CD4-positive, alpha-beta T cell treated with Interleukin-6 at 100 ng/mL for 8 hours (primary cell): ENCODE measurements at places on chromosomes 5 and 9.

GRCh38 chr9:114574438-114574837 lies 13.1 kb upstream of the ATP6V1G1 start:
- DNase-seq, result no peak

DNA sequence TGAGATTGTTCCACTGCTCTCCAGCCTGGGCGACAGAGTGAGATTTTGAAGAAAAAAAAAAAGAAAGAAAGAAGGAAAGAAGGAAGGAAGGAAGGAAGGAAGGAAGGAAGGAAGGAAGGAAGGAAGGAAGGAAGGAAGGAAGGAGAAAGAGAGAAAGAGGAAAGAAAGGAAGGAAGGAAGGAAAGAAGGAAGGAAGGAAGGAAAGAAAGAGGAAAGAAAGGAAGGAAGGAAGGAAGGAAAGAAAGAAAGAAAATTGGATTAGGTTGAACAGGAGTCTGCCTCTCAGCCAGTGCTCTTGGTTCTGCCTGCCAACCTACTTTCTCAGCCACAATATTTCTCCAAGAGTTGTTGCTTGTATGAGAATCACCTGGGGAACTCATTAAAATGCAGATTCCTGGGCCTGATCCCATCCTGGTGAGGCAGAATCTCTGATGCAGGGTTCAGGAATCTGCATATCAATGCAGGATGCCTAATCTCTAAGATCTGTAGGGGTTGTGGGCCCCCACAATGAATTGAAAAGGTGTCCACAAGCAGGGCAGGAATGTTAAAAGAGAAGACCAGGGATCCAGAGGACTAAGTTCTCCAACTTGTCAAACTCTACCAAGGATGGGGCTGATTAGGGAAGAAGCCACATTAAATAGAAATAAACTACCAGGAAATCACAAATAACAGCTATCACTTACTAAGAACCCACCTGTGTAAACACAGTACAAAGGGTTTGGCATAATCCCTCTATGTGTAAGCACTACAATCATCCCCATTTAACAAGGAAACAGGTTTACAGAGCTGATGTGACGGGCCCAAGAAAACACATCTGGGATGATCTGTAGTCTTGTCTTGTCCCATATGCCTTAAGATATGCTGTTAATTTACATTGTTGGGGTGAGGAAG lies 23.4 kb upstream of the GALNT10 start:
- no peak for DNase-seq

- no peak for DNase-seq
Measured at GRCh38 chr5:177186645-177187044, 53.1 kb downstream of the NSD1 start.

DNA sequence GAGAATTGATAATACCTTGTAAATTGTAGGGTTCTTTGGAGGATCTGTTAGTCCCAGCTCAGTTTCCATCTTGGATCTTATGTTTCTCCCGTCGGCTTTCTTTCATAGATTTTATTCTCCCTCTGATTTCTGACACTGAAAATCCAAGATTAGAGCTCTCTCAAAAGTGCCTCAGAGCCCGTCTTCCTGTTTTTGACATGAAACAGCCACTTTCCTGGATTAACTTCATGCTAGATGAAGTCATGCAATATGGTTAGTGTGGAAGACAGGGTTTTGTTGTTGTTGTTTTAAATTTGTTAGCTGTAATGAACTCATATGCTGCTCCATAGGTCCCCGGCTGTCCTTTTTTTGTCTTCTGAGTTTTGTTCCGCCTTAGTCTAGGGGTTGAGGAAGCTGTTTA lies 51.6 kb upstream of the ZFR start:
- DNase-seq, result no peak

- DNase-seq, result no peak
Measured at GRCh38 chr5:93512799-93513198, 68.2 kb downstream of the NR2F1-AS1 start.

GRCh38 chr9:84940294-84940693 lies 270.8 kb downstream of the NTRK2 start:
- DNase-seq, result no peak

DNA sequence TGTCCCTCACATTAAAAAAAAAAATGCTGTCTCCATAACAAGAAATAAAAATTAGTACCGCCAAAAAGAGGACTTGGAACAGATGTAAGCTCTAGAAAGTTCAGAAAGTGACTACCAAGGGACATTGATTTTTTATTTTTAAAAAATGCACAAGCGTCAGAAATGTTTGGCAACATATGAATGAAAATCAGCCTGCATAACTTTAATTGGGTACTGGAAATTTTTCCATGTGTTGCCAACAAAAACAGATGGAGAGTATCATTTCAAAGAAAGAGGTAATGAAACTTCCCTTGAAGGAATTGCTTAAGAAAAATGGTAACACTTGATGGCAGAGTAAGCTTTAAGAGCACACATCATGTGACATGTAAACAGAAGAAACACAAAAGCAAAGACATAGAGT lies 47.2 kb downstream of the OR2K2 start:
- DNase-seq, result no peak

DNA sequence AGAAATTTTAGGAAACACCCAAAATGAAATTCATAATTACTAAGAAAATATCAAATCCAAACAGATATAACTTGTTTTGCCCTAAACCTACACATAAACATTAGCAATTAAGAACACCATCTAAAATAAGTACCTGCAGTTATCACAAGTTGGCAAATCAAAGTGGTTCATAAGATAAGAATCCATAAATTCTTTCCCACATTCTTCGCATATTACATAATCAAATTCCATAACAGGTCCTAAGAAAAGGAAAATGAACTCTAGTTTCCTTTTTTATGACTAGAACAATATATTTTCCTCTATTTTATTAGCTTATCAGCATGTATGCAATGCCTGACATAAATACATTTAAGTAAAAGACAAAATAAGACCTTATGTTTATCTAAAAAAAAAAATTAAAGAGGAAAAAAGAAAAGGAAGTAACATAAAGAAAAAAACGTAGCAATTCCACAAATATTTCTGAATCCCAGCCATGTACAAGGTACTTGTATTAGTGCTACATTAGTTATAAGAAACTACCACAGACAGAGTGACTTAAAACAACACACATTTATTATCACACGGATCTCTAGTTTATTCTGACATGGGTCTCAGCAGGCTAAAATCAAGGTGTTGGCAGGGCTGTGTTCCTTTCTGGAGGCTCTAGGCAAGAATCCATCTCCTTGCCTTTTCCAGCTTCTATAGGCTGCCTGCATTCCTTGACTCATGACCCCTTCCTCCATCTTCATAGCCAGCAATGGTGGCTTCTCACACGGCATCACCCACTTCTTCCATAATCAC lies 7.5 kb downstream of the XPA start:
- no peak for DNase-seq

- no peak for DNase-seq
Measured at GRCh38 chr9:19946441-19947109, 157.7 kb upstream of the SLC24A2 start.

DNA sequence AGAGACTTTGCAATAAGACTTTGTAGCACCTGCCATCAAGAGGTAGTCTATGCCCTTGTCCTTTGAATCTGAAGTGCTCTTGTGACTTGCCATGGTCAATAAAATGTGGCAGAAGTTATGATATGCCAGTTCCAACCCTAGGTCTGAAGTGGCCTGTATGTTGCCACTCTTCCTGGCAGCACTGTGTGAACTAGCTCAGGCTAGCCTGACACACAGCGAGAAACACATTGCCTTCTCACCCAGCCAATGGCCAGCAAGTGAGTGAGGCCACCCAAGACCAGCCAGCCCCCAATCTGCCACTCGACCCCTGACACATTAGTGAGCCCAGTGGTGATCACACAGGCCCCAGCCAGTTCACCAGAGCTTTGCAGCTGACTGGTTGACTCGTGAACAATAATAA lies 52.7 kb upstream of the OSMR start:
- no peak for DNase-seq

- no peak for DNase-seq
Measured at GRCh38 chr9:15707000-15707399, 154.2 kb downstream of the CCDC171 start.

DNA sequence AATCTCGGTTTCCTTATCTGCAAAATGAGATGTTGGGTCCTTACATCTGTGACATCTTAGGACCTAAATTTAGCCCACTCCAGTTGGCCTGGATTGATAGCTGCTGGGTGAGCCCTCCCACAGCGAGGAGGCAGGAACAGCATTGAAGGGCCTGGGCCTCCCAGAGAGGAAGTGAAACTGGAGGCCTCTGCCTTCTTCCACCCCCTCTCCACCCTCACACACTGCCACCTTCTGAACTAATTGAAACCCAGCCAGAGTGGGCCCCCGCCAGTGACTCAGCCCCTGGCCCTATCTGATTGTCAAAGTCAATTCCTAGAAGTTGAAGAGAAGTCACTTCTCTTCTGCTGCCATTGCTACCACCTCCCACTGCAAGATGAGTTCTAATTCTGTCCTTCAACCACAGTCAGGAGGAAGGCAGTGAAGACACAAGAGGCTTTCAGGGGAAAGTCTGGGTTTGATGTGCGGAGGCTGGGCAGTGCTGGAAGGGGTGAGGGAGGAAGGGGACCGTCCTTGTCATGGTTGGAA lies 55.2 kb upstream of the NEK6 start:
- DNase-seq, result peak; percentile 57

DNA sequence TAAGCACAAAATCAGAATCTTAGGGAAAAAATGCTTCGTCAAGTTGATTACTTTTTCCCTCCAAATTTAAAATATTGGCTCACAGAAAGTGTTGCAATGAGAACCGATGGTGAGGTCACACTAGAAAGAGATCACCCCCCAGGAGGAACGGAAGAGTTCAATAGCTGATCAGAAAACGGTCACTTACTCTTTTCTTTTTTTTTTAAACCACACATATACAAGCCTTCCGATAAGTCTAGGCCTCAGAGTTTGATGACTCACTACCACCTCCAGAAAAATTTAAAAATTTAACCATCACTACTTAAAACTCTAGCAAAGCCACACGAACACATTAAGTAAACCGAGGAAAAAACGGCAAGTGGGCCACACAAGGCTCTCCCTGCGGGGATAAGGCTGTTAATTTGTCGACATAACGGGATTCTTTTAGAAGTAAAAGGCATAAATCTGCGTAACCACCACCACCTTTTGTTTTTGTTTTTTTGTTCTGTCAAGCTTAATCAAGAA lies 1.2 kb downstream of the SURF4 start:
- DNase-seq, result peak; percentile 31

GRCh38 chr5:99105216-99105615 lies 176.4 kb upstream of the CHD1 start:
- DNase-seq, result no peak

DNA sequence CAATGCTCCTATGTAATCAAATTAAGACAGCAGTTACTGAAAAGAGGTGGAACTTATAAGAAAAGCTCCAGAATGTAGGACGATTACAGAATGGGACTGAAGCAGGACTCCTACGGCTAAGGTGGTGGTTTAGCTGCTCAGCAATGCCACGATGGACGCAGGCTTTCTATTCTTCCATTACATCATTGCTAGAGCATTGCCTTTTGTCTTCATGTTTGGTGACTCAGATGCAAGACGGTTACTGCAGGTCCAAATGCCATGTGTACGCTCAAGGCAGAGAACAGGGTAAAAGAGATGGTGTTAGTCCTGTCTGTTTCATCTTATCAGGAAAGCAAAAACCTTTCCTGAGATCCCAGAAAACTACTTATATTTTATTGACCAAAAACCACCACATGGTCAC lies 255.1 kb downstream of the ZSWIM6 start:
- DNase-seq, result no peak

DNA sequence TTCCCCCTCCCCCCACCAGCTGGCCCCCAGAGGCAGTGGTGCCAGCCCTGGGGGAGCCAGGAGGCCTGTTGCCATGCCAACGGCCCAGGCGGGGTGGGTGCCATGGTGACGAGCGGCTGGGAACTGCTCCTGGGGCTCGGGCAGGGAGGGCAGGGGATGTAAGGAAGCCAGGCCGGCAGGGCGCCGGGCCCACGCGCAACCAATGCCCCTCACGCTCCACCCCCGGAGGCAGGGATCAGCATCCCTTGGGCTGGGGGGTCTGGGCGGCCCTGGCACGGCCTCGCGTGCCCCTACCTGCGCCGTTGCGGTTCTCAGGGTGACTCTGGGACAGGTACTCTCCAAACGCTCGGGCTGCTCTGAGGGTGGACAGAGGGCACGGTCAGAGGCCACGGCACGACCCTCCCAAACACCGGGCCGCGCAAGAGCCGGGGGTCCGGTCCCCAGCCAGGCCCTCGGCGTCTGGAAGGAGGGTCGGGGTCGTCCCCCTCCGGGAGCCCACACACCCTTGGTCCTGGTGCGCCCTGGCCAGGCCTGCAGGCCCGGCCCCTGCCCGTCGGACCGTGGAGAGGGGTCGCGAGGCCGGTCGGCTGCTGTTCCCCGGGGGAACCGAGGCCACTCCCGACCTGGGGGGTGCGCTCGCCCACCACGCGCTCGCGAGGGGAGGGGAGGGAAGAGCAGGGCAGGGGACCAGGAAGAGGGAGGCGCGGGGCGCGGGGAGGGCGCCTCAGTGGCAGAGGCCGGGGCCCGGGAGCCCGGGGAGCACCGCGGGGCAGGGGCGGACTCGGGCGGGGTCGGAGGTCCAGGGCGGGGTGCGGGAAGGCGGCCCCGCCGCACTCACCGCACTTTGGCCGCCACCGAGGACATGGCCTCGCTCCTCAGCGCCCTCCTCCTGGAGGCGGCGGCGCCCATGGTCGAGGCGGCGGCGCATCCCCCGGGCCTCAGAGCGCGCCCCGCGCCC lies 661 bp downstream of the NSMF start:
- DNase-seq, result no peak

DNA sequence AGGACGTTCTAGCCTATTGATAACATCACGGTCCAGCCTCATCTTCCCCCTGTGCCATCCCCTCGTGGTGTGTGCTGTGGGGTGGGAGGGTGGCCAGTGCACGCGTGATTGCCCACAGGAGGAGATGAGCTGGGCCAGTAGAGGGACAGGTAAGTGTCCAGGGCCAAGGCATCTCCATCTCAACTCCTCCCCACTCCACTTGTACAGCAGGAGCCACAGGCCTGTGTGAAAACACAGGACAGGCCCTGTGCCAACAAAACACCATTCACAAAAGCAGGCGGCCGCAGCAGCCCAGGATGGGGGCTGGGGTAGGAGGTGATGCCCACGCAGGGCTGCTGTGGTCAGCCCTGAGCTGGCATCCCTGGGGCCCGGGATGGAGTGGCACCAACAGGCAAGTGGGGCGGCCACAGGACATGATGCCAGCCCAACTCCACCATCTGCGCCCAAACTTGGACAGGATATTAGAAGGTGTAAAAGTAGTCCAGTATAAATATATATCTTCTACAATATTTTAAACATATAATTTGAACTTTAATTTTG lies 32.6 kb downstream of the TPPP start:
- no peak for DNase-seq

- DNase-seq, result no peak
Measured at GRCh38 chr5:88875341-88876234, 7.4 kb downstream of the MEF2C start.

GRCh38 chr5:31270396-31270795 lies 76.9 kb downstream of the CDH6 start:
- DNase-seq, result no peak
